ENCODE measurements at places on chromosomes 2 and 18.

DNA sequence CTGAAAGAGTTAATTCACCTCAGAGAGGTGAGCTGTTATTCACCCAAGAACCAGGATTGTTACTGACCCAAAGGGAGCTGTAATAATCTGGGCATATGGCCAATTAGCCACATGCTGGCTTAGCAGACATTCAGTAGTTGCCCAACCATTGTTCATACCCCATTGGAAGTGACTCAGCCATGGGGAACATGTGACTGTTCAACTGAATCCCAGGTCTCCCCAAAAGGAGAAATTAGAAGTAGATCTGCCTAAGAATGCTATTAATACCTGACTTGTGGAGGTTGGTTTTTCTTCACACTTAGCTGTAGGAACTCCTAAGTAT is 272.6 kb upstream of the UBE2E3 start:
- no peak for DNase-seq

DNA sequence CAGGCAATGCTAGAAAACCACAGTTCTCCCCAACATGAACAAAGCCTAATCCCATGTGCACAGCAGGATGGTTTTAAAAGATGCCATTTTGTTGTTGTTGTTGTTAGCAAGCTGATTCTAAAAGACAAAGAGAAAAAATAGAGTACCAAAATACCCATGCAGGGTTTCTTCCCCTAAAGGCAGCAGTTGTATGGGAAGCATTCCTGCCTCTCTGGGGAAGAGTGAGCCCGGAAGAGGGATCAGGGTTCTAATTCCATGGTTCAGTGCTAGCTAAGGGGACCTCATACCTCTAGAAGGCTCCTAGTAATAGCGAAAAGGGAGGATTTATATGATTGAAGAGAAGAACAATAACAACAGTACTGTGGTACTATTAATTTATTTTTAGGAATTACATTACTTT is 327.6 kb downstream of the DPP10 start:
- DNase-seq: no peak

DNA sequence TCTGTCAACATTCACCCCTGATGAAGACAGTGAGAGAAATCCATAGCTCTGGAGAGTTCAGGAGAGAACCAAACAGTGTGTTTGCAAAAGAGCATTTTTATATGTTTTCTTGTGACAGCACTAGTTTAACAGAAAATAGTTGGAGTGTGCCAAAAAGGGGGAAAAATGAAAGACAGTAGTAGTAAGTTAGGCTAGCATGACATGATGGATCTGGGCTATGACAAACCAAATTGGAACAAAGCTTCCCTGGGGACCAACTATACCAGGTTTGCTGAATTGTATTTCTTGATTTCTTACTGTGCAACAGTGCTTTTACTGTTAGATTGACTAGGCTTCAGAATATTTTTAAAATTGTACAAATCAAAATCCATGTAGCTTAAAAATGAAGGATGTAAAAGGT is 159.8 kb downstream of the ARHGAP15 start:
- no peak for DNase-seq

DNA sequence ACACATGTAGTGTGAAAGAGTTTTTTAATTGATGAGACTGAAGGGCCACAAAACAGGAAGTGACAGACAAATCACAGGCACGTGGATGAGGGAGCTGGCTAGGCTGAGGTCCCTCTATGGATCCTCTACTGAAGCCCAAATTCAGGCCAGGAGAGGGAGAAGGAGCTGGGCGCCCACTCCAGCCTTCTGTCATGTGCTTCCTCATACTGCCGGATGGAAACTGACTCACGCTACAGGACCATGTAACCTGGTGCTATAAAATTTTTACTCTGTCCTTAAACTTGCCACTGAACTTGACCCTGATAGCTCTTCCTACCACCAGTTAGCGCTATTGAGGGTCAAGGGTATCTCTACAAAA is 31.3 kb downstream of the PSTPIP2 start:
- no peak for DNase-seq

DNA sequence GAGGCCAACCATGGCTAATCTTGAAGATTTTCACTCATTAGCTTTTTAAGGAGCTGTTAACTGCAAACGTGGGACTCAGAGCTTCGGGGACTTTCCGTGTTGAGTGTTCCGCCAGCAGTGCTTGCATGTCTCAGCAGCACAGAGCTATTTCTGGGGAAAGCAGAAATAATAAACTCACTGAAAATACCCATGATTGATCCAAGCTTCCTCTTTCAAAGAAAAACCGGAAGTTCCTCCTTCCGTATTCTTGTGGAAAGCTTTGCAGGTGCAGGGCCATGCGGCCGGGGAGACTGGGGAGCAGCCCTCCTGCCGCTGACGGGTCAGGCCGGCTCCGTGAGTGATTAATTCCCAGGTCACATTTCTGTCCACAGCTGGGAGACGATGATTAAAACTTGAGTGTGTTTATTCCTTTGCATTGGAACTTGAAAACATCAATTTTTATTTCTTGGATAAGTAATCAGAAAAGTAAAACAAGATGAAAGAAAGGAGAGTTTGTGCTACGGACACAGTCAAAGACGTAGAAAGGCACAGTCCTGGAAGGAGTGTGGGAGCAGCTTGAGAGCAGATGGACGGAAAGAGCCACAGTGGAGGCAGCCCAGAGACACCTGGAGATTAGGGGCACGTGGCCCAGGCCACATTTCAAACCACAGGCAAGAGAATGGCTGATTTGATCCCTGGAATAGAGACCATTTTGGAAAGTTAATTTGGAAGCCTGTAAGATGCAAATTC is 54.2 kb upstream of the CTDP1 start:
- no peak for DNase-seq

DNA sequence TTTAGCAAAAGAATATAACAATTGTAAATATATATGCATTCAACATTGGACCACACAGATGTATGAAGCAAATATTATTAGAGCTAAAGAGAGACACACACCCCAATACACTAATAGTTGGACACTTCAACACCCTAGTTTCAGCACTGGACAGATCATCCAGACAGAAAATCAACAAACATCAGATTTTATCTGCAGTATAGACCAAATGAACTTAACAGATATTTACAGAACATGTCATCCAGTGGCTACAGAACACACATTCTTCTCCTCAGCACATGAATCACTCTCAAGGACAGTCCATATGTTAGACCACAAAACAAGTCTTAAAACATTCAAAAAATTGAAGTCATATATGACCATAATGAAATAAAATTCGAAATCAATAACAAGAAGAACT is 22.1 kb upstream of the EVA1A start:
- no peak for DNase-seq

DNA sequence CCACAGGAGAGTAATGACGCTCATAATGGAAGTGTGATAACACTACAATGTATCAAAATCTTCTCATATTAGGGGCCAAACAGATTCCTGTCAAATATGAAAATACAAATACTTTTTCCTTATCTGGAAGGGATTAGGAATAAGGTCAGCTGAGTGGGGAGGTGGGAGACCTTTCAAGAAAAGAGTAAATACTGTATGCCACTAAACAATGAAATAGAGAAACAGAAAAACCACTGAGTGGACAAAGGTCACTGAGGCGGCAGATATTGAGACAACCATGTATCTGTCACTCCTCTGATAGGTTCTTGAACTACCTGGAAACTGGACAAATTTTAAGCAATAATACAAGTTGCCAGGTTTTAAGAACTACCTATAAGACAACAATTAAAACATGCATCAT is 59.3 kb downstream of the RTTN start:
- DNase-seq: no peak

DNA sequence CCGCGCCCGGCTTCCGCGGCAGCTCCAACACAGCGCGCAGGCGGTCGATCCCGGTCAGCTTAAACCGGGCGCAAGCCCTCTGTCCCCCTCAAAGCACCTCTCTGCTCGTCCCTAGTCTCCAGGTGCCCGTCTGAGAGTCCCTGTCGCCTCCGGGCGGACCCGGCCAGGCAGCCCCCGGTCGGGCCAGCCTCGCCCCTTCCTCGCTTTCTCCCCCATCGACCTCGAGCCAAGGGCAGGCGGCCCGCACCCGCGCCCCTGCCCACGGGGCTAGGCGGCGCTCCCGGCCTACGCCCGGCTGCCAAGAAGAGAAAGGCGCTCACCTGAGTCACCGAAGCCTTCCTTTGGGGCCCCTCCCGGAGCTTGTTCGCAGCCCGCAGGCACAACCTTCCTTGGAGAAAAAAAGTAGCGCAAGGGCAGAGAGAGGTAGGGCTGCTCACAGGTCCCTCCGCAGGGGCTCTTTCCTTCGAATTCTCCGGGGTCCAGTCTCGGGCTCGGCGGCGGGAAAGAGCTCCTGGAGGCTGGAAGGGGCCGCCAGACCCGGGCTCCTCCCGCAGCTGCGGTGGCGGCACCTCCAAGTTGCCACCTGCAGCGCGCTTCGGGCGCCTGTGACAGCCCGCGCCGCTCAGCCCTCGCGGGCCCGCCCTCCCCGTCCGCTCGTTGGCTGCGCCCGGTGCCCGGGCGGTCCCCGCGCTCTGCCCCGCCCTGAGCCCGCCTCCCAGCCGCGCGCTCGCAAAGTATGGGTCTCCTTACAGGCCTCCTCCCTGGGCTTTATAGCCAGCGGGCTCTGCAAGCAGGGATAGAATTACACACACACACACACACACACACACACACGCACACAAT is 86.5 kb upstream of the EPB41L3 start:
- no peak for DNase-seq

DNA sequence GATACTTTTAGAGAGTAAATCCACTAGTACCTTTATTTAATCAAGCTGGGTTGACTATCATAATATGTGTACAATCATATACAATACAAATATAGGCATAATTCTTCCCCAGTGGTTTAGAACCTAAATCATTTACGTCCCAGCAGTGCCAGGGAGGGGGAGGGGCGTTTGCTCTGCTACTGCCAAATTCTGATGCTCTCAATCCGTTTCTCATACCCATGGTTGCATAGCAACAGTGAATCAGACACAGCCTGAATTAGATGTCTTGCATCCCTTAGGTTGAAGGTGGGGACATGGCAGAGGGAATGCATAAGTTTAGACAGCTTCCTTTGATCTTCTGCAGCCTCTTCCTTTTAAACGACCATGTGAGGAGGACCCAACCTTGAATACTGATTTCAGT is 135.4 kb downstream of the ABCA12 start:
- DNase-seq: no peak

DNA sequence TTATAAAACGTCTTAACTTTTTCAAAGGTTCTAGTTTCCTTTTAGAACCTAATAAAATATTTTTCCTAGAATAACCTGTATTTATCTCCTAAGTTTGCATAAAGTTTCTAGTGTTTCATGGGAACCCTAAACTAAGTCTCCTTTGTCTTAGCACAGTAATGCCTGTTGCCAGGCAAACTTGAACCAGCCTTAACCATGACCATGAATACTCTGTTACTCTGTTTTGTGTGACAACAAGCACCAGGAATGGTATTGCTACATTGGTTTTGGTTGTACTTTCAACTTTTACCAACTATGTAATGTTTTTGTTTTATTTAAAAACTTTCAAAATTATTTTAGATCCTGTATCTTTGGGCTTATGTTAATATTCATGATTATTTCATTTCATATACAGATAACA is 137.6 kb downstream of the CERS6 start:
- DNase-seq: no peak

DNA sequence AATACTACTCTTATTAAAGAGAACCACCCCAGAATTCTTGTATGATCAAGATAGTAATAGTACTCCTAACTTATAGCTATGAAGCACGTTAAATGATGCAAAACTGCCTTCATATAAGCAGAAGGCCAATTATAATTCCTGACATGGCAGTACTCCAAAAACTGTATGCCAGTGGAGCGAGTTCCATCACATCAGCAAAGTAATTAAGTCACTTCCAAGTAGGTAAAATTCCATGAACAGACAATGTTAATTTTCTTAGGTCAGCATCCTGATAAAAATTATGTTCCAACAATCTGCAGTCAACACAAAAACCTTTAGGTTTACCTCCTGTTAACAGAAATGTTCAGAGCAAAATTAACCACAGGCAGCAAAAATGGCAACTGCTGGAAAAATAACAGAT is 136.7 kb downstream of the CDH2 start:
- DNase-seq: no peak

DNA sequence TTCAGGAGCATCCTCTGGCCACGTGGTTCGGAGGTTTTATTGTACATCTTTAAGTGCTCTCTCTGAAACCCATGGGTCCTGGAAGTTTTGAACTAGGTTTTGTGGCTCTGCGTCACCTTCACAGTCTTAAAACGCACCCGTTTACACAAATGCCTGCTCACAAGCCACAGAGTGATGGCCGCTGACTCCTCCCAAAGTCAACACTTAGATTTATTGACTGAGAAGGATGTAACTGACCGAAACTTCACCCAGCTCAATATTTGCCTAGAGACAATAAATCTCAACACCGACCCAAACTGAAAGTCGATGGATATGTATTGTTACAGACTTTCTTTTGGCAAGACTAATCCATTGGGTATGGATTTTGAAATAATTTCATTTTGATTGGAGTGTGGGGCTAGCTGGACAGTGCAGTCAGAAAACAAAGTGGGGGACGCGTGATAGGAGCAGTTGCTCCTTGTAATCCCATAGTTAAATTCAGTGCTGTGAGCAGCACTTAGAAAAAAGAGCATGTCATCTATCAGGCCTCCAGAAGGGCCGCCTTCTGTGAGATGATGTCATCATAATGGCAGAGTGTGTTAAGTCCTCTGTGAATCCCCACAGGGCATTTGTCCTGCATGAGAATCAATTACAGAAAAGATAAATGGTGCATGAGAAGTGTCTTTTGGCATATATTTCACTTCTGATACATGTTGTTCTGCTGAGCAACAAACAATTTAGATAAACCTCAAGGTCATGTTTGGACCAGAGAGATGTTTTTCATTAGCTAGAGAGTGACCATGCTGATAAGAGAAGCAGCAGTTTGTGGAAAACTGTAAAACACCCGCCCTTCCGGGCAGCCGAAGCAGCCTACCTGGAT is 183.7 kb downstream of the INO80D start:
- DNase-seq: no peak

GRCh38 chr2:55693181-55694125 is at the start of gene PNPT1:
Gene PNPT1, minus strand, starts transcription at chr2:55693844. Its CDS starts 21 bp downstream, at chr2:55693823.
- DNase-seq: peak; percentile 76

GRCh38 chr2:173053043-173053699 is 22.5 kb upstream of the MAP3K20 start:
- no peak for DNase-seq

DNA sequence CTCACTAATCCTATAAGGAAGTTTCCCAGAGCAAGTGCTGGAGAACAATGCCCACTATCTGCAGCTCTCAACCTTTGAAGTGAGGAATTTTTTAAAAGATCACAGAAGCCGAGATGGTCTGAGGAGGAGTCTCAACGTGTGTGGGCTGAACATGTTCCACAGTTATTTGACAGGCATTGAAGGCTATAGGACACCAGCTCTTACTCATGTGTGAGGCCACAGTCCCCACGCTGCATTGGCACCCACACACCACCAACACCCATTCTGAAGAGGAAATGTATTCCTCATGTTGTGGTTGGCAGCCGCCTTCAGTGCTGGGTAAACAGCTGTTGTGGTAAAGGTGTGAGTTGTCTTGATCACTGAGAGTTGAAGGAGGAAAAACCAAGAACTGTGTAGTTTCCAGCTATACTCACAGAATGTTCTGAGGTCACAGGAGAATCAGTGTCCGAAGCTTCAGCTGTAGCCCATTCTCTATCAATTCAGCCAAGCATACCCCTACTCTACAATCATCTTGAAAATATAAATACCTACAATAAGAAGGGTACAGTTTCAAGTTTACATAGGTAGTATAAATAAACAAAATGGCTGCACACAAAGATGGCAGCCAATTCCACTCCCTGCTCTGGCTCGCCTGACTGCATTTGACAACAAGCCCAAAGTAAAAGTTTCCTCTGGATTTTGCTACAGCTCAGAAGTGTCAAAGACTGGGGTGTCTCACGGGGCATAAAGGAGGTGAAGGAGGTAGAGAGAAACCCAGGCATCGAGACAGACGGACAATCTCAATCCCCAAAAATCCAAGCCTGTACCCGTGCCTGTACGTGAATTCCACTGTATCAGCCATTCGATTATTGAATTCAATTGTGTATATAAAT is 12.1 kb downstream of the CD226 start:
- peak; percentile 40 for DNase-seq

All from stimulated activated CD8-positive, alpha-beta memory T cell treated with anti-CD3 and anti-CD28 coated beads, Interleukin-15, amount 100 ng/mL, for 24 hours (primary cell).